Activated CD4-positive, alpha-beta T cell treated with anti-CD3 and anti-CD28 coated beads, Interleukin-2, amount 50 U/mL, for 4 hours (primary cell): ENCODE measurements at places on chromosomes 3 and 15.

- DNase-seq: no peak
Observed at GRCh38 chr3:101099791-101100190, 106.6 kb upstream of the ABI3BP start.

GRCh38 chr3:54999811-55000210, 72.0 kb upstream of the LRTM1 start:
- DNase-seq: no peak

- DNase-seq: no peak
Observed at GRCh38 chr3:54557538-54558428, 370.1 kb downstream of the LRTM1 start.

DNA sequence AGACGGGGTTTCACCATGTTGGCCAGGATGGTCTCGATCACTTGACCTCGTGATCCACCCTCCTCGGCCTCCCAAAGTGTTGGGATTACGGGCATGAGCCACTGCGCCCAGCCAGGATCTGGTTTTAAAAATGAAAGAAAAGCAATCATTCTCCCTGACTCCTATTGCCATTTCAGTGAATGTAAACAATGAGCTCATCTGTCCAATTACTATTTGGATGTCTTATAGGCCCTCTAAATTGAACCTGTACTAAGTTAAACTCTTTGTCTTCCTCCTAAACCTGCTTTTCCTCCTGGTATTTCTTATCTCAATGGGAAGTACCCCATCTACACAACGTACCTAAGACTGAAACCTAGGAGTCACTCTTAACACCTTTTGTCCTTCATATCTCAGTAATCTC, 23.7 kb downstream of the PCYT1A start:
- no peak for DNase-seq

DNA sequence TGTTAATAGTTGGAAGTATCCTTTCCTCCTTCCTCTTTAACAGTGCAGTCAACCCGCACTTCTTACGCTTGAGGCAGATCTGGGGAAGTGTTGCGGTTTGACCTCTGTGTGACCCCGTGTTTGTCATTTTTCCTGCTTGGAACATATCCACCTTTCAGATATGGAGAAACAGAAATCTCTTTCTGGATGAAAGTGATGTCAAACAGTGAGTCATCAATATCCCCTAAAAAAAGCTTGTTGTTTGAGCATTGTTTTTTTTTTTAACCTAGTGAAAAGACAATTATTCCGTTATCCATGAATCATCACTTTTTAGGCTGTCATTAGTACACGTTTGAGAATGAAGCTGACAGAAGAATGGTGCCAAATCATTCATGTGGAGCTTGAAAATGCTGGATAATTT, 293.7 kb downstream of the ARPP21 start:
- no peak for DNase-seq

DNA sequence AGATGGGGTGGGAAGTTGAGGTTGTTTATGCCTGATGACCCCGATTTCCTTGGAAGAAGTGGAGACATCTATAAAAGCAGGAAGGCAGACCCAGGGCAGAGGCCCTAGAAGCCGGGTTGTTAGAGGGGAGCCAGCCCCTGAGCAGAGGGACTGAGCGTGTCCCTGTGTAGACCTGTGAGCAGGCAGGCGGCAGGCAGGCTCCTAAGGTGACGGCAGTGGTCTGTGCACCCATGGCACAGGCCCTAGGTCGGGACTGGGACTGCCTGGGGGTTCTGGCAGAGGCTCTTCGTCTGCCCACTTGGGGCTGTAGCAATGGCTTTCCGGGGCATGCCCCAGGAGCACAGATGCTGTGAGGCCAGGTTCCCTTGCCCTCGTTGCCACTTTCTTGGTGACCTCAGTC, 9.9 kb downstream of the SEMA4B start:
- DNase-seq: no peak

DNA sequence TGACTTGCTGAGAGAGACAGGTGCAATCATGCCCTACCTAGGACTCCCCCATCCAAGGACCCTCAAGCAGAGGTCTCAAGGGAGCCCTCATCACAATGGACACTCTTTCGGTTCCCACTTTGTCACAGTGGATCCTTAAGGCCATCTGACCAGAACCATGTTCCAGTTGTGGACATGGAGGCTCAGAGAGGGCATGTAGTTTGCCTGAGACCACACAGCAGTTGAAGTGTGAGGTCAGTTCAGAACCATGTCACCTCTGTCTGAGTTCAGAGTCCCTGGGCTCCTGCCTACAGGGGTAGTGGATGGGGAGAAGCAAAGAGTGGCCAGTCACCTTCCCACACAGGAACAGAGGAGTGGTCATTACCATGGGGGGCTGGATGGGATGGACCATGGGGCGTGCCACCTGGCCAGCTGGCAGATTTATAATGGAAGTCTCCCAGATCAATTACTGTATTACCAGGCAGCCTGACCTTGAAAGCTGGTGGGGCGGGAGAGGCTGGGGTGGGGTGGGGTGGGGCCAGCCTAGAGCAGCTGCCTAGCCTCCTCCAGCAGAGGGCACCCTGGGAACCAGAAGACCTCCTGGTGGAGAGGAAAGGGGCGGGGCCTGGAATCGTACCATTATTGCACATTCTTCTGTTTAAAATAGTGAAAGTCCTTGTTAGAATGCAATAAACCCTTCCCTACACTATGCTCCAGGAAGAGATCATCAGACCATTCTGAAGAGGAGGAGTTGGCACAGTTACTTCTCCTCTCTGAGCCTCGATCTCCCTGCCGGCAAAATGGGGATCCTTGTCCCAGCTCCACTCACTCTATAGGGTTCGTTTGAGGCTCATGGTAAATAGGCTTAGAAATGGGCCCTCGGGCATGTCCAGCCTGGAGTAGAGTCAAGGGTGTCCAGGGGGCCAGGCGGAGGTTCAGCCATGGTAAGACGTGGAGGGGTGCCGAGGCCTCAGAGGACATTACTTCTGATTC, 26.9 kb upstream of the LINGO1 start:
- DNase-seq: no peak

GRCh38 chr15:85394554-85395333, 14.3 kb downstream of the AKAP13 start:
- no peak for DNase-seq

GRCh38 chr3:62128051-62128450, 245.3 kb downstream of the FEZF2 start:
- DNase-seq: no peak

GRCh38 chr3:23629181-23629894, 176.4 kb upstream of the UBE2E1 start:
- no peak for DNase-seq

DNA sequence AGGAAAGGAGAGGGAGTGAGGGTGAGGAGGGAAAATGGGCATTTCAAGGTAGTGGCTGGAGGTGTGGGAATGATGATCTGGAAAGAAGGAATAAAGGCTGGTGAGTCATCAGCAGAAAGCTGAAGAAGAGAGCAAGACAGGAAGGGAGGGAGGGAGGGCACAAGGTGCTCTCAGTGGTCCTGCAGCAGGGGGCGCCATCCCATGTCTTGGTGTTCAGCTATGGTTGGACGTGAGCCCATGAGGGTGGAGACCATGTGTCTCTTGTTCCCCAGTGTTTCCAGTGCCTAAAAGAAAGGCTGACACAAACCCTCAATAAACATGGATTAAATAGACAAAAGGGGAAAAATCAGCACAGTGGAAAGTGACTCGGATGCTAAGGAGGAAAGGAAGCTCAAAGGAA, 228.5 kb downstream of the NTRK3 start:
- DNase-seq: no peak

GRCh38 chr15:91699741-91700140, 153.8 kb upstream of the SLCO3A1 start:
- DNase-seq: no peak

DNA sequence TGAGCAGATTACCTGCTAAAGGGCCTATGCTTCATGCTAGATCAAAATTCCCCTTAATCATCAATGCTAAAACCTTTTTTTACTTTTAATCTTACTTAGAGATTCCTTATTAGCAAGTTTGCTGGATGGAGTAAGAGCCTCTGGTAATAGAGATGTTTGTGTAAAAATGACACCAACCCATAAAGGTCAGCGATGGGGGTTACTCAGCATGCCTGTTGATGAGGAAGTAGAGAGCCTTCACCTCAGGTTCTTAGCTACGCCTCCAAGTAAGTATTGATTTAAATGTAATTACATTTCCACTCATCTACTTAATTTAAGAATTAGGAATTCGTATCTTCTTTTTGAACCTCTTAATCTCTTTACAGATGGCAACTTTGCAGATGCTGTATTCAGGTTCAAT, 38.8 kb downstream of the DNAJC13 start:
- no peak for DNase-seq

GRCh38 chr3:117874028-117874690, 1160.5 kb downstream of the IGSF11 start:
- DNase-seq: no peak

- DNase-seq: no peak
Observed at GRCh38 chr3:123072564-123072963, 5.7 kb downstream of the PDIA5 start.

DNA sequence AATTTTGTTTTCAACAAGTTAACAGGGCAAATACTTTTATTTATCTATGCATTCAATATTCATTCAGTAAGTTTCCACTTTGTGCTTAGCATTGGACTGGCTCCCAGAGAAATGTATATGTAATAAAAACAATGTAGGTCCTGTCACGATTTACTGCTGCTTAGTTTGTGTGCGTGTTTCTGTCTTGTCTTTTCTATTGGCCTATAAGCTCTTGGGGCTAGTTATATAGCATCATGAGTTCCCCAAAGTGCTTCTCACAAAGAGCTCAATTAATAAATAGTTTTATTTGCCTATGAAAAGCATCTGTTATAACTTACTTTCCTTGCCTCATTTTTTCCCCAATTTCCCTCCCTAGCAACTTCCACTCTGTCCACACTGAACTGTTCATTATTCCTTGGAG, 666.7 kb upstream of the NAALADL2 start:
- no peak for DNase-seq

GRCh38 chr15:62469478-62469873, 304.4 kb upstream of the C2CD4B start:
- DNase-seq: no peak

GRCh38 chr15:31260646-31261265, 65.9 kb upstream of the KLF13 start:
- no peak for DNase-seq

DNA sequence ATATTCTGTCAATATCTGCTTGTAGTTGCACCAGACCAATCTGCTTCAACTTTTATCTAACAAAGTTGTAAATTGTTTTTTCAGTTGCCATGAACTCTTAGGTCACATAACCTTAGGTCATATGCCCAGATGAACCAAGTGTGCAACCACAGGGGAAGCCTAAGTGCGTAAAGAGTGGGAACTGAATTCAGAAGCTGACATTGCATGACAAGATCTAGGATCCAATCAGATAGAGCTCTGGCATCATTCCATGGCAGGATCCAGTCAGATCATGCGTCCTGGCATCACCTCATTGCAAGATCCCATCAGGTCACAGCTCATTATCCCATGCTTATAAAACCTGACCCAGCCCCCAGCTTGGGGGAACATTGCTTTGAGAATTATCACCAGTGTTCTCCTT, 18.9 kb upstream of the IFT57 start:
- DNase-seq: no peak

GRCh38 chr15:58401991-58402649, 29.7 kb upstream of the LIPC start:
- no peak for DNase-seq

DNA sequence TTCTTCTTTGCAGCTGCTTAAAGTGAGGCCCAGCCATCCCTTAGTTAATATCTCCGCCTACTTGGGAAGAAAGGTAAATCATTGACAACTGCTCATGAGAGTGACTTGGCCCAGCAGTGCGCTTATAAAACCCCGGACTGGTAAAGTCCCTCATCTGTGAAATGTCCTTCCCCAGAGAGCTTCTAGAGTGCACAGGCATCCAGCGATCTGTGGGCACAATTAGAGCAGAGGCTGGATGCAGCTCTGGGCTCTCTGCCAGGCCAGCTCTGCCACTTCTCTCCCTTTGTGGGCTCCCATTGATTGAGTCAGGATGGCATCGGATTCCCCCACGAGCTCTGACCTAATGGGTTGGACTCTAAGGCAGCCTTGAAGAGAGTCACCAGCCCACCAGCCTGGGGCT, 219.0 kb upstream of the LINGO1 start:
- DNase-seq: no peak

DNA sequence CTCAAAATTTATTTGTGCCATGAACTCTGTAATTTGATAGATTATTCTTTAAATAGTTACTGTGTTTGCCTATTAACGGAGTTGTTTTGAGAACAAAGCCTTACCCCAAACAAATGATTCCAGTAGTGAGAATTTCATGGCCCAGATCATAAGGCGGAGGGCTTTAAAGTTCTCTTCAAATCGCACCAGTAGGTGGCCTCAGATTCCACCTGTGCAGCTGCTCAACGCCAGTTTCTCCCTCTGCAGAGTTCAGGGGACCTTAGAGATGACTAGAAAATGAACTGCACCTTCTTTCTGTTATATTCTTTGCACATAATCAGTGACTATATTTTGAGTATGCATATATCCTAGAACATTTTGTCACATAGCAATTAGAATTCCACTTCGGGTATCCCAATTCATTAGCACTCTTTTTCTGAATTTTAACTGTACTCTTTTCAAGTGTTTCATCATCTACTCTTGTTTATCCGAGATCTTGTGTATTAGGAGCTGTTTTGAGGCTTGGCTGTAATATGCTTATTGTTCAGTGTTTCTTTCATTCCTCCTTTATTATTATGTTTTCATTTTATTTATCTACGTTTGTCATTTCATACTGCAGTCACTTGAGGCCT, 232.6 kb upstream of the CHRM5 start:
- DNase-seq: no peak

GRCh38 chr3:133965013-133965570, 64.6 kb downstream of the SLCO2A1 start:
- no peak for DNase-seq

DNA sequence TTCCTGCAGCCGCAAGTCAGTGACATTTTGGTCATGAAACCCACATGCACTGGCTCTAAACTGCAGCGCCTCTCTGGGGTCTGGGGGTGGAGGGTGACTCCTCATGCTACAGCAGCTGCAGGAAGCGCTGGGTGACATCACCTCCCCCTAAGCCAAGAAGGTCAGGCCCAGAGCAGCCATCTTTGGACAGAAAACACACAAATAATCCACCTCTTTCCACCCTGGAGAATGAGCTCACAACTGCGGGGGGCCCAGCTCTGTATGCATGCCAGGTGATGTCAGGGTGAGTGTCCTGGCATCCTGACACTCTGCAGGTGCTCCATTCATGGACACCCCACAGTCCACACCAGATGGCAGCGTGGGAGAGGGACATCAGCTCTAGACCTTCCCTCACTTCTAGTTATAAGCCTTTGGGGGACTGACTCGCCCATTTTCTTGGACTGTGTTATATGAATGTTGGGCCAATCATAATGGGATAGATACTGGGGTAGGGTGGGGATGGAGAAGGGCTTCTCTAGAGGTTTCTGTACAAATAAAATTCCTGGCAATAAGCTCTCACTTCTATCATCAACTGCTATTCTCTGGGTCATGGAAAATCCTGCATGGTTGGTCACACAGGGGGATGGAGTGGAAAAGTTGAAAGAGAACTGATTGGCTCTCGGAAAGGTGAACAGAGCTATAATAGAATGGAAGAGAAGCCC, 70.7 kb upstream of the THBS1 start:
- DNase-seq: no peak

DNA sequence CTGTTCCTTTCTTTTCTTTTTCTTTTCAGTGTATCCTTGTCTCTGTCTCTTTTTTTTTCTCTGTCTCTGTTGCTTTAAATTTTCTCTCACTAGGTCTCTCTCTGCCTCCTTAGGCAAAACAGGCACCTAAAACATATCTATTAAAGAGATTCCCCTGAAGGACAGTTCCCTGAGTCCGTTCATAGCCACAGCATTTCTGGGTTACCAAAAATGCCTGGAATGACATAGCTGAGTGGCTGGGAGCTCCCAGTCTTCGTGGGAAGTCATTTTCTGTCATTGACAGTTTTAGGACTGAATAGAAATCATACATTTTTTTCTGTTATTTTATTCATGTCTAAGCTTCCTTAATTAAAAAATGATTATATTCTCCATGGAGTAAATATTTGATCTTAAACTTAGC, 323.8 kb upstream of the AZI2 start:
- DNase-seq: no peak
